H4 (cell line): ENCODE measurements at places on chromosomes 7 and 10.
A peak's percentile ranks its signal among the peaks of the same experiment; 100 is the strongest.

DNA sequence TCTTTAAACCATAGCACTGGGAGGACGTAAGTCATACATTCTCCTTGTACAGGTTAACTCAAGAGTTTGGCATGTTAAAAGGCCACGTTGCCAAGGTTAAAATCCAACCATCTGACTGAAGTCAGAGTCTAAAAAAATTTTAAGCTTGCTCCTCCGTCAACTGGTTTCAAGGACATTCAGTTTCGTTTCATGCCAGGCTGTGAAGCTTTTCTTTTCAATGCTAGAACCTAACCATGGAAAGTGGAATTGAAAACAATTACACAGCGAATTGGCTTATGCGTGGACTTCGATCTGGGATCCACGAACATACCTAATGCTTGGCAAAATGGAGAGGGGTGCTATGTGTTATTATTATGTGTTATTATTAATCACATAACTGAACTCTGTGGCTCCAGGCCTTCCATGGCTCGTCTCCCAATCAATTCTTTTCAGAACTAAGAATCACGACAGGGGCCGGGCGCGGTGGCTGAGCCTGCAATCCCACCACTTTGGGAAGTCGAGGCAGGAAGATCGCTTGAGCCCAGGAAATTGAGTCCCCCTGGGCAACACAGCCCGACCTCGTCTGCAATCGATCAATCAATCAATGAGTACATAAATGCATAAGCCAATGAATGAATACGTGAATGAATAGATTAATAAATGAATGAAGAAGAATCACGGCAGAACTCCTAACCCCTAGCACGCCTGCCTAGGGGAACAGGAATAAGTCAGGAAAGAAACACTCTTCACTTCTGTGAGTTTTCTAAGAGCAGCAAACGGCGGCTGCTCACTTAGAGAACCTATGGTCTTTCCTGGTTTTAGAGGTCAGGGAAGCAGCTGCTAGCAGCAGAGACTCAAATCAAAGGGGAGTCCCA is 733 bp upstream of the ARL5B start:
- DNase-seq: no peak

- peak; percentile 68 for DNase-seq
Observed at GRCh38 chr7:78587443-78588044, 789.0 kb downstream of the PHTF2 start.

- DNase-seq: peak; percentile 48
Observed at GRCh38 chr10:110138197-110138812, 69.1 kb upstream of the MXI1 start.

- DNase-seq: no peak
Observed at GRCh38 chr10:128642502-128642901, 516.3 kb upstream of the MKI67 start.

- DNase-seq: peak; percentile 54
Observed at GRCh38 chr10:44010873-44011602, 362.4 kb upstream of the ZNF32 start.

GRCh38 chr7:47254081-47254977 is 327.6 kb downstream of the TNS3 start:
- DNase-seq: peak; percentile 65

DNA sequence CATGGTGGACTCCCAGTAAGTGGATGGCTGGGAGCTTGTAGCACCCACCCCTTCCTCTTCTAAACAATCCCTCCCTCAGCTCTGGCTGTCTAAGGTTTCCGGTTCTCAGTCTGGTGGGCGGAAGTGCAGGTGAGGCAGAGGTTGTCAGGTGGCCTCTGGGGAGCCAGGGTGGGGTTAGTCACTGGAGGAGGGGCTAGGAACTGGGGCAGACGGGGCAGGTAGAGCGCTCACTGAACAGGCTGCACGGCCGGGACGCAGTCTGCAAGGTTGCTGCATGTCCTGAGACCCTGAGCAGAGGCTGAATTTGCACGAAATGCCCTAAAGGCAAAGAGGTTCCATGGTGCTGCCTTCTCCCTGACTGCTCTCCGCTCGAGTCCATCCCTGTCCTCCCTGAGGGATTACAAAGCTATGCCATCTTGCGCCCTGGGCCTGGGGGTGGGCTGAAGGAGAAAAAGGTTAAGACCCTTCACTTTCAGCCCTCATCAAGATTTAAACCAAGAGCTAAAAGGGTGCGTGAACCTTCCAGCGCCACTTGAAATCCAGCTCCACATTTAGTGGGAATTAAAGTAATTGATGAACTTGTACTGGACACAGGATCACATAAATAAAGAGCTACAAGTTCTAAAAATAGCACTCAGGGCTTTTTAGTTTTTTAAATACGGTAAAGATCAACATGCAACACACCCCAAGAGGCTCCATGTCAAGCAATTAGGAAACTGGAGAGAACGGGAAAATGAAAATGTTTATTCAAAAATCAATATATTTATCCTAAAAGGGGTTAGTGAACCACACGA is 62.3 kb upstream of the CTBP2 start:
- DNase-seq: no peak

DNA sequence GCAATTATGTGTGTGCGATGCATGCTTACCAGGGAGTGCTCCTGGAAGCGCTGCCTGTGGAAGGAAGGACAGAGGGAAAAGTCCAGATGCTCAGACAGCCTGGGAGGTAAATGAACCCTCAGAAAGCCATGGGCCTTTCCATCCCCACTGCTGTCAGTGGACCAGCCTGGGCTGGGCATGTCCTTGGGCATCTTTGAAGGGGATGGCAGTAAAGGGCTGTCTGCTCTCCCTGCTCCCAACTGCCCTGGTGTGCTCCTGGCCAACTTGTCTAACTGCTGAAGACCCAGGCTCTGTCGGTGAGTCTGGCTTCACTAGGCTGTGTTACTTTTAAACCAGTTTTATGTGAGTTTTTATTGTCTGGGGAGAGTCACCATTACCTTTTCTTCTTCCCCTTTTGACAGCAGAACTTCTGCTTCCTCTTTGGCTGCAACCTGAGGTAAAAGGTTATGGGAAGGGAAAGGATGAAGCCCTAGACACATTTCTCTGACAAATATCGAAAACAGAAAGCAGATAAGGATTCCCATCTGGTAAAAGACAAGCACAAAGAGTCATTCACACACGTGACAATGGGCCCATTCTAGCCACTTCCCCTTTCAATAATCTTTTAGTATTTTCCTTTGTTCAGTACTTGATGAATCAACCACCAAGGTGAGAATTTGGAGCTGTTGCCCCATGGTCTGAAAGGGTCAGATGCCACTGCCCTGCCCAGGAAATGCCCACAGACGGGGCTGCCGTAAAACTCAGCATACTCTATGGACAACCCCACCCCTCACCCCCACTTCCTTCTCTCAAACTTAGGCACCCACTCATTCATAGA is 27.6 kb upstream of the PIK3AP1 start:
- no peak for DNase-seq

GRCh38 chr7:37899712-37900247 is 16.8 kb downstream of the SFRP4 start:
- DNase-seq: no peak

DNA sequence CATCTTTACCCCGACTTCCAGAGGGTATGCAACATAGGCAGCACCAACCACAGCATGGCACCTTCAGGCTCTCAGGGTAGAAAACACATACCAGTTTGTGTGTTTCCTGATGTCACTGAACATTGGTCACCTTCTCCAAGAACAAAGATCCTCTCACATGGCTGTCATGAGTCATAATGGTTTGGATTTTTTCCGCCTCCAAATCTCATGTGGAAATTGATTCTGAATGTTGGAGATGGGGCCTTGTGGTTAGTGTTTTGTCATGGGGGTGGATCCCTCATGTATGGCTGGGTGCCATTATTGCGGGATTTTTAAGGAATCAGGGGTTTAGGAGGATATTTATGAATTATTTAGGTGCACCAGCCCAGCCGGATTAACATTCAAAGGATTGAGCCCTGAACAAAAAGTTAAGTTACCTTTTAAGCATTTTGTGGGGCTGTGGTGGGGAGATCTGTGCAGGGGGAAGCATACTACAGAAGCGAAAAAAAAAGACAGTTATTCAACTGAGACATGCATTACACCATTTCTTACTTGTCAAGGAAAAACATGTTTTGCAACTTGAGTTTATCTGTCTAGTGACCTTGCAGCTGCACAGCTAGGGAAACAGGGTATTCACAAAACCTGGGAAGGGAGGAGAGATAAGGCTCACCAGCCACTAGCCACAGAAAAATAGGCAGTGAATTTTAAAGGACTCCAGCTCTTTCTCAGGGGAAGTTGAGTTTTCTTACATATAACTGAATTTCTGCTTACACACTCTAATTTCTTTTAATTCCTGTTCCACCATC is 774.1 kb upstream of the AUTS2 start:
- no peak for DNase-seq

DNA sequence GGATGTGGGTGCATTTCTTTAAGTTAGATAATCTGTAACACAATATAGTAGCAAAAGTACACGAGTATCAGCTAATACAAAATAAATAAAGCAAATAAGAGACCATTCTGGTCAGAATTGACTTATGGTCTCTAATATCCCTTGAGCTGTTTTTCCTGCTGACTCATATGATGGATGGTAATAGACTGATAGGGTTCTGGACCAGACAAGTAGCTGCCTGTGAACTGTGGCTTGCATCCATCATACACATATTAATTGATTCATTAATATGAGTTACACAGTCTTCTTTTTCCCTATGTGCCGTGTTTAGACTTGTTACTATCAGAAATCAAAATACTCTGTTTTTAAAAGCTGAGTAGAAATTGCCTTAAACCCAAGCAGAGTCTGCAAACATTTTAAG is 762.8 kb downstream of the GATA3 start:
- no peak for DNase-seq

GRCh38 chr10:78614744-78615143 is 454.0 kb upstream of the ZMIZ1 start:
- no peak for DNase-seq
